ENCODE measurements at places on chromosomes 12 and 14.

GRCh38 chr12:69822201-69822860 is 2.7 kb upstream of the MYRFL start:
- no peak for DNase-seq

GRCh38 chr14:68682166-68683103 is 110.4 kb downstream of the ZFP36L1 start:
- DNase-seq, result no peak

GRCh38 chr12:15846887-15847286 is 35.3 kb upstream of the STRAP start:
- DNase-seq, result no peak

DNA sequence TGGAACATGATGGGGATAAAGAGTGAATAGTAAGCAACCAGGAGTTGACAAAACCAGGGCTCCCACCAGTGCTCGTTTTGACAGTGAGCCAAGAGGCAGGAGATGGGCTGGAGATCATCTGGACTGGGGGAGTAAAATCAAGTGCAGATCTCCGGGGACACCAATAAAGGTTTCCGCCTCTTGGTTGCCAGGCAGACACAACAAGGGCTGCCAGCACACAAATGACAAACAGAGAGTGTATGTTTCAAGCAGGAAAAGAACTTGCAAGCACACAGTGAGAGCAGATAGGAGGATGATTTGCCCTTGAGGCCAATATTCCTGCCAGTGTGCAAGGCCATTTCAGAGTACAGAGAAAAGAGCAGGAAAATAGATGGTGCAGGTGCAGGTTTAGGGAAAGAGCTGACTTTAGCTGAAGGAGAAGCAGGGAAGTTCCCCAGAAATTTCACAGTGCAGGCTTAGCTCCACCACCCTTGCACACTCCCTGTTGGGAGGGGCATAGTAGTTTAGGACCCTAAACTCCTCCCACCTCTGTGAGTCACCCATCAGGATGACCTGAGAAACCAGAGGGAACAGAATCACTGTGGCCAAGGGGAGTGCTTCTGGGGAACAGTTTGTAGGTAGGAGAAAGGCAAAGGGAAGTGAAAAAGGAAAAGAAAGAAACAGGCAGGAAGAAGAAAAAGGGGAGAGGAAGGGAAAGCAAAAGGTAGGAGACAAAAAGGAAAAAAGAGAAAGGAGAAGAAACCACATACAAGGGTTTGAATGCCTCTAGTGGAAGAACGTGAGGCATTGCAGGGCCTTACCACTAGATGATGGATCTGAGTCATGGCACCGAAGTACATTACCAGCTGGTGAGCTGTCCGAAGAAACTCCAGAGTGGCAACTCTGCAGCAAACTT is 404.4 kb downstream of the SLC6A15 start:
- DNase-seq, result no peak

- no peak for DNase-seq
Measured at GRCh38 chr12:12445165-12445881, 88.4 kb downstream of the BORCS5 start.

DNA sequence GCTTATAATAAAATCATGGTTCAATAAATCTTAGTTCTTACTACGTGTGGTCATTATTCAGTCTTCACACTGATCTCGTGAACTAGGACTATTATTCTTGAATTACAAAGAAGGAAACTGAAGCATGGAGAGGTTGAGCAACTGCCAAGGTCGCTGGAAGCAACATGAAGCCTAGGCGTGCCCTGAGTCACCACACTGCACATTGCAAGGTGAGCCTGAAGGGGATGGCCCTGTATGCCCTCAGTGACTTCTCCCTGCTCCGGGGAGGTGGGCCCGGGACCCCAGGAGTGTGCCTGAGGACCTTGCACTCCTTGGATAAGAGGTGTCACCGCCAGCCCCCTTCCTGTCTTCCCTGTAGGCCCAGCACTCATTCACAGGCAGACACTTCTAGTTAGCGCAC is 161.6 kb downstream of the CACNA1C start:
- DNase-seq, result no peak

GRCh38 chr14:51529736-51530135 is 122.0 kb upstream of the FRMD6 start:
- DNase-seq, result no peak

DNA sequence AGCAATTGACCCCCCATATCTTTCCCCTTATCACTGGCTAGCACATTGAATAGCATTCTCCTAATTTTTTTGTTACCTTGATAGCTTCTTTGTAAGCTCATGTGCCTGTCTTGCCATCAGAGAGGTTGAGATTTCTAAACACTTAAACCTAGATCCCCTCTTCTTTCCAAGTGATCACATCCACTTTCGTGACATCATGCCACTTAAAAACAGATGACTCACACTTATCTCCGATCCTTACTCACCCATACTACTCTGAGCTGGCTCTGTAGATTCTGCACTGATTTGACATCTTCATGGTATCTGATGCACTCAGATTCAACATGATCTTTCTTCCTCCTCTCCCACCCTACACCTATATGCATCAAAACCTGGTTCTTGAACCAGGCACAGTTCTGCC is 10.5 kb downstream of the GPR137C start:
- no peak for DNase-seq

DNA sequence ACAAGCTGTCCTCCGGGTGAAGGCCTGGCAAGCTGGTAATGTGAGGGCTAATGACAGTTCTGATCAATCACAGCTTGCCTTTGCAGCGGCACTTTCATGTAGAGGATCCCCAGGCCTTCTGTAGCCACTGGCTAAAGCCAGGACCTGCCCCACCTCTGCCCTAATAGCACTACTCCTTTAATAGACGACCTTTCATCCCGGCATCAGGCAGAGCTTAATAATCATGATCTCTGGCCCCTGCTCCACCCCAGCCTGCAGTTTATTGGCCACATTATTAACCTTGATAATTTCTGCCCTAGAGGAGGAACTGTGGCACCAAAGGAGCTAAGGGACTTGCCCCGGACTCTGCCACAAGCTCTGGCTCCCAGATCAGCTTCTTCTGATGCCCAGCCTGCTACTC is 142.3 kb upstream of the TBX3 start:
- DNase-seq, result no peak

DNA sequence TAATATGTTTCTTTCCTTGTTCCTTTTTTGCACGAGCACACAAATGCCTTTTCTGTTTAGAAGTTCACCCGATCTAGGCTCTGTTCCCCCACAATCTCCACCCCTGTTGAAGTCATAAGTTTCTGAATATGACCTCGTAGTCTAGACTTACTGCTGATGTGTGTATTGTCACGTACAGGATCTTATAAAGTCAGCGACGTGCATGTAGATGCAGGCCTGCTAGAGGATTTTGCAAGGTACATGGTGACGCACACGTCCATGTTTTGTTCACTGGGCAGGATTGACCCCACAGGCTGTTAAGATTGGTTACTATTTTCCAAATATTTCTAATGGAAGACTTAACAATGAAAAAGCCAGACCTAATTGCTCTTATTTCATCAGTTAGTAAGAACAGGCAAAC is 46.2 kb upstream of the CCDC91 start:
- no peak for DNase-seq

- no peak for DNase-seq
Measured at GRCh38 chr12:69641546-69641945, 30.8 kb upstream of the LRRC10 start.

DNA sequence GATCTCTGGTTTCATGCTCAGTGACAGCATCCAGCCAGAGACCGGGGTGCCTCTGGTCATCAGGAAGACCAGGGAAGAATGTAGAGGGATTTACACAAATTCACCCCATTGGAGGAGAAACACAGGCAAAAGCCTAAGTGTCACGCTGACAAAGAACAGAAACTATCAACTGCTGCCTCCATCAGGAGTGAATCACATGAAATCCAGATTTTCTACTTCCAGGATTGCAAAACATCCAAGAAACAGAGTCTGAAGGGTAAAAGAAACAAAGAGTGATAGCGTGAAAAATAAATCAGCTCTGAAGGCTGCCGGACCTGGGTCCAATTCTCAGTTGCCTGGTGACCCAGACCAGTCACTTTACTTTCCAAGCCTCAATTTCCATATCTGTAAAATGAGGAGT is 136.1 kb upstream of the MAP1LC3B2 start:
- DNase-seq, result no peak

DNA sequence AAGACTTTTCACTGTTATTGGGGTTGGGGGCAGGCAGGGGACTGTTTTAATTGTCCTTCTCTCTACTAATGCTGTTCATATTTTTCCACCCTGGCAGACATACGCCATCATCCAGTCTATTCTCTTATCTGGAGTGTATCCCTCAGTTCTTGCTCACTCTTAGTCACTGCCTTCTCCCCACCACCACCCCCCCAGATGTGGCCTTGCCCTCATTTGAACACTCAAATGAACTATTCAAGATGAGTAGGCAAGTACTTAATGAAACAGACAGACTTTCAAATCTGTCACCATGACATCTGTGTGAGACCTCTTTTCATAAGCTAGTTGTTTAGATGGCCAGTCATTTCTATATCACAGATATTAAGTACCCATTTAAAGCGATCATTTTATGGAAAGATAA is 10.1 kb downstream of the NUDT4 start:
- no peak for DNase-seq

- no peak for DNase-seq
Measured at GRCh38 chr14:96038558-96038919, 623 bp upstream of the C14orf132 start.

GRCh38 chr14:99586054-99586760 is 17.8 kb downstream of the CCDC85C start:
- DNase-seq, result no peak

GRCh38 chr14:58873228-58873953 is 235.6 kb downstream of the DACT1 start:
- DNase-seq, result no peak

GRCh38 chr12:124543590-124544310 is 23.7 kb downstream of the NCOR2 start:
- no peak for DNase-seq

DNA sequence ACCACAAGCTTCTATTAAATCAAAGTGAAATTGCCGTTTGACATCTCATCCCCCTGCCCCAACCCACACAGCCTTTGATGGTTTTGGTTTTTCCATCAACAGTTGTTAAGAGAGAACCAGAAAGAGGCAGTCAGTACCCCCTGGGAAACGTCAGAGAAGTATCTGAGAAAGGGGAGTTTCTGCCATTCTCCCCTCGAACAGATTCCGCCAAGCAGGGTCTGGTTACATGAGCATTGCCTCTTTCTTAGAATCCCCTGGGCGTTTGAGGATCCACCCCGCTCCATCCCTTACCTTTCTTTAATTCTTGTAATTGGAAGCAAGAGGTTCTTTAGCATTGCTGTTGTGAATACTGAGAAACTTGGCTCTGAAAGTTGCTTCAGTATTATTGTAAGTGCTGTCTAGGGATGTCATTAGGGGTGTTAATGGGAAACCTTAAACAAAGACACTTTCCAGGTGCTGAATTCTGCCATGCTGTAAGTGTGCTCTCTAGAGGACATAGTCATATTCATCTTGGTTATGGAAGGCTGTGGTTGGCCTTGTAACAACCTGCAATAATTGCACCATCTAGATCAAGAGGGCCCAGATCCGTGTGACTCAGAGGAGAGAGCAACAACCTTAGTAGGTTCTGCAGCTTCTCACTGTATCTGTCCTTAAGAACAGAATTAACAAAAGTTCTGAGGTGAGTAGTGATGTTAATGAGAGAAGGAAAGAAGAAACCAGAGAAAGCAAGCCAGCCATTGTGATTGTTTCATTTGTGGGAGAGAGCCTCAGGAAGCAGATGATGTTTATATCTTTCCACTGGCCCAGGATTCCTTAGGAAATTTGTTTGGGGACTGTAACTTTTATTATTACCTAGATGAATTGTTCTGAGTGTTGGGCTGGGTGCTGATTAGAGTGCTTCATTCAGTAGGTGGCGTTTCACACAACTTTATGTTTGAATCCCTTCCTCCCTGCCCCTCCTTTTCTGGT is 9.0 kb downstream of the TMBIM6 start:
- no peak for DNase-seq
